ENCODE measurements at places on chromosomes 11 and 22.

DNA sequence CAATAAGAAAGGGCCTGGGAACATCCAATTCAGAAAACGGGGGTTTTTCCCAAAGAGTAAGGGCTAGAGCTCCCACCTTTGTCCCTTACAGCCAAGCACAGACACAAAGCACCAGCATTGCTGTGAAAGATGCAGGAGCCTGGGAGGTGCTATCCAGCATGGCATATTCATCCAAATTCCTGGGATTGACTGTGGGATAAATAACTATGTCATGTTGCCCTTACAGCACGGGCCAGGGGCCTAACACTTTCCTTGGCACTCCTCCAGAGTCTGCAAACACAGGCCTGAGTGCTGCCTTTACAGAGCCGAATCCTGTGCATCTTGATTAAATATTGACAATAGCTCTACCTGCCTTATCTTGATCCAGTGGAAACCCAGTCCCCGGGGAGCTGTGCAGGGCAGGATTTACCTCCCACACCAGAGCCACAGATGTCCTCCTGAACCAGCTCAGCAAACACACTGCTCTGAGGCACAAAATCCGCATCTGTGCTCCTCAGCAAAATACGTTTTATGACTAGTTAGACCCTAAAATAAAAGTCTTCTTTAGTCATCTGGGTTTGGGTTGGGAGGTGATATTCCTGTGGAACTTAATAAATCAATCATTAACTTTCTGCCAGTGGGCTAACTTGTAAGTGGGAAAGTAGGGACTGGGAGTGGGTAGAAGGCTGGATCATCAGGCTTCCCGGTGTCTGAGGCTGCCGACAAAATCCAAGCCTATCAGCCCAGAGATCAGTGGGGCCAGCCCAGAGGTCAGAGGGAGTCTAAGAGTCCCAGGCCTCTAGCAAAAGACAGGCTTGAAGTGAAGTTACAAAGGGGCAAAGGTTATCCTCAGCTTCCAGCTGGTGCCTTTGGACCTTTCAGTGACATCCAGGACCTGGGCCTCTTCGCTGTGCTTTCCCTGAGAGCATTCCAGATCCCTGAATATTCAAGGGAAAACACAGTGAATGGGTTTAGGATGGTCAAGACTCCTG lies 36.5 kb downstream of the POU2AF3 start:
- DNase-seq: no peak

- DNase-seq: no peak
Observed at GRCh38 chr11:1880746-1881441, 10.8 kb downstream of the PRR33 start.

DNA sequence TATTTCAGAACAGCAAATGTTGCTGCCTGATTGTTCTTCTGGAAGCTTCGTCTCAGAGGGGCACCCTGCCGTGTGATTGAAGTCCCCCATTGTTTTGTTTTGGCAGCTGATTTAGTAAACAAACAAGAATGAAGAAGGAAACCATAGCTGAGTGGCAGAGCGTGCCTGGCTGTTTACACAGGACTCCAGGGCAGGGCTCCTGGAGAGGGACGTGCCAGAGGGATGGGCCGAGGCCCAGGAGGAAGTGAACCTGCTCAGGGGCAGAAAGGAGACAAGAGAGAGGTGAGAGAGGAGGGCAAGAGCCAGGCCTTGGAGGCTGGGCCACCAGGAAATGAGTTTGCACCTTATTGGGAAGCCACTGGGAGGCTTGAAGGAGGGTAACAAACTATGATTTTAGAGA lies 85.5 kb upstream of the B3GAT1 start:
- DNase-seq: no peak

GRCh38 chr11:128733440-128734102 lies 39.7 kb downstream of the FLI1 start:
- no peak for DNase-seq

DNA sequence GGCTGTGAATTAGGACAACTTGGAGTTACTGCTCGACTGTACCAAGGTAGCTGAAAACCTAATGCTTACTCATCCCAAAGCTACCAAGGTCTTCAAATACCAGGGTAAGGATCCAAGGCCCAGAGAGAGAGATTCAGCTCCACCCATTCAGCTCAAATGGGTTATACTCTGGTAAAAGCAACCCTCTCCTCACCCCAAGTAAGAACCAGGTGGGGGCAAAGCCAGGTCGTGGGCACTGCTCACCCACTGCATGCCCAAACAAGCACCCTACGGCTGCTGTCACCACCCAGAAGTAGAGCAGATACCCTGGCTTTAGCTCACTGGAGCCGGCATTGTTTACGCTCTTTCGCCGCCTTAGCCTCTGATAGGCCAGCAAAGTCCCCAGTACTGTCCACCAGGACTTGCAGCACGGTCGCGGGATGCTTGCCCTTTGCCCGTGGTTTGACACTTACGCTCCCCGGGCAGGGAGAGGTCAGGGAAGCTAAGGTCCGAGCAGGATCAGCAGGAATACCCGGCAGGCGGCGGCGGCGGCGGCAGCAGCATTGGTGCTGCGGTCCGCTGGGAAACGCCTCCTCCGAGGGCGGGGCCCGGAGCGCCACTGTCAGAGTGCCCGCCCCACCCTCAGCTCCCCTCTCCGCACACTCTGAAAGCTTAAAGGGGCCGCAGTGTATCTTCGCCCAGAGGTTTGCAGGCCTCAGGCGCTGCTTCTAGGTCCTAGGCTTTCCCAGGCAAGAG lies 19.6 kb downstream of the CKAP5 start:
- DNase-seq: peak; percentile 62

Data from activated CD4-positive, alpha-beta T cell treated with anti-CD3 and anti-CD28 coated beads for 24 hours (primary cell).